Ascending aorta (tissue), 2 donors: ENCODE measurements at places on chromosomes 16 and 17.

- no peak overlapping the region for H3K4me3 ChIP-seq
- H3K27ac ChIP-seq = no peak overlapping the region
- no peaks in the 10 kb centered on the region for H3K4me1 ChIP-seq
- no peaks in the 10 kb centered on the region for H3K36me3 ChIP-seq
- DNase-seq = no peak
These were observed 19.6 kb downstream of the ADGRG5 start for GRCh38 chr16:57562066-57562465.

GRCh38 chr17:18933102-18934058 lies 18.6 kb upstream of the SLC5A10 start:
- H3K27me3 ChIP-seq = no peaks in the 10 kb centered on the region
- H3K4me3 ChIP-seq = no peak overlapping the region
- H3K36me3 ChIP-seq = peaks cover 29% of the 10 kb centered on the region
- DNase-seq = no peak

- H3K27ac ChIP-seq = no peak overlapping the region
- no peaks in the 10 kb centered on the region for H3K4me1 ChIP-seq
- DNase-seq = no peak
- no peaks in the 10 kb centered on the region for H3K36me3 ChIP-seq
- H3K27me3 ChIP-seq = no peaks in the 10 kb centered on the region
These were observed 4.6 kb downstream of the SPNS3 start for GRCh38 chr17:4438162-4438944.

DNA sequence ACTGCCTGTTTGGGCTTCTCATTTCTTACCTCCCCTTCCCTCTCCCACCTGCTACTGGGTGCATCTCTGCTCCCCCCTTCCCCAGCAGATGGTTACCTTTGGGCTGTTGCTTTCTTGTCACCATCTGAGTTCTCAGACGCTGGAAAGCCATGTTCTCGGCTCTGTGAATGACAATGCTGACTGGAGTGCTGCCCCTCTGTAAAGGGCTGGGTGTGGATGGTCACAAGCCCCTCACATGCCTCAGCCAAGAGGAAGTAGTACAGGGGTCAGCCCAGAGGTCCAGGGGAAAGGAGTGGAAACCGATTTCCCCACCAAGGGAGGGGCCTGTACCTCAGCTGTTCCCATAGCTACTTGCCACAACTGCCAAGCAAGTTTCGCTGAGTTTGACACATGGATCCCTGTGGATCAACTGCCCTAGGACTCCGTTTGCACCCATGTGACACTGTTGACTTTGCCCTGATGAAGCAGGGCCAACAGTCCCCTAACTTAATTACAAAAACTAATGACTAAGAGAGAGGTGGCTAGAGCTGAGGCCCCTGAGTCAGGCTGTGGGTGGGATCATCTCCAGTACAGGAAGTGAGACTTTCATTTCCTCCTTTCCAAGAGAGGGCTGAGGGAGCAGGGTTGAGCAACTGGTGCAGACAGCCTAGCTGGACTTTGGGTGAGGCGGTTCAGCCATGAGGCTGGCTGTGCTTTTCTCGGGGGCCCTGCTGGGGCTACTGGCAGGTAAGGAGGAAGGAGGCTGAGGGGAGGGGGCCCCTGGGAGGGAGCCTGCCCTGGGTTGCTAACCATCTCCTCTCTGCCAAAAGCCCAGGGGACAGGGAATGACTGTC lies at the start of gene CD68:
Gene CD68, plus strand, starts transcription at position 638 of the 833 bp plus-strand sequence. Its CDS starts 40 bp downstream, at position 678.
- peaks cover 47% of the 10 kb centered on the region for H3K36me3 ChIP-seq
- H3K27ac ChIP-seq = peak within 1 kb of the TSS; percentile 85
- DNase-seq = peak; percentile 92
- H3K4me3 ChIP-seq = peak within 1 kb of the TSS; percentile 65
- peaks cover 20% of the 10 kb centered on the region for H3K4me1 ChIP-seq

DNA sequence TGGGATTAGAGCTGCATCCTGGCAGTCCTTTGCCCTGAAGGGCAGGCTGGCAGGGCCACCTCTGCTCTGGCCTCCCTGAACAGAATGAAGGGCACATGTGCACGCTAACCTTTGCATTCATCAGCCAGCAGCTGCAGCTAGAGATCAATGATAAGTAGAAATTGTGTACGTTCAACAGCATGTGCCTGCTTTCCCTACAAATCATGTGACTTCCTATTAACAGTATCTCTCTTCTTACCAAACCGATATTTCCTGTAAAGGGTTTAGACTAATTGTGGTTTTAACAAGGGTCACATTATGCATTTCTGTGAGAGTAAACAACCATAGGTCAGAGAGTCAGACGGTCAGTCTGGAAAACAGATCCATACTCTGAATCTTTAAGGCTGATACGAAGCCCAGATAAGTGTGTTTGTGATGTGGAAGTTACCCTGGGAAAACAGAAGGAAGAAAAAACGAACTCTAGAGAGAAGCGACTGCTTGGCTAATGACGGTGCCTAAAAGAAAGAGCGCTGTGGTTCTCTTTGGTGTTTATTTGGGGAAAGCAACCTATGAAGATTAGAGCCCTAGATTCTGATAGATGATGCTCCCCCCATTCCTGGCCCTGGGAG lies 219.4 kb downstream of the MAF start:
- H3K4me3 ChIP-seq = no peak overlapping the region
- no peaks in the 10 kb centered on the region for H3K36me3 ChIP-seq
- no peaks in the 10 kb centered on the region for H3K4me1 ChIP-seq
- H3K27me3 ChIP-seq = no peaks in the 10 kb centered on the region
- no peak overlapping the region for H3K27ac ChIP-seq
- DNase-seq = no peak

DNA sequence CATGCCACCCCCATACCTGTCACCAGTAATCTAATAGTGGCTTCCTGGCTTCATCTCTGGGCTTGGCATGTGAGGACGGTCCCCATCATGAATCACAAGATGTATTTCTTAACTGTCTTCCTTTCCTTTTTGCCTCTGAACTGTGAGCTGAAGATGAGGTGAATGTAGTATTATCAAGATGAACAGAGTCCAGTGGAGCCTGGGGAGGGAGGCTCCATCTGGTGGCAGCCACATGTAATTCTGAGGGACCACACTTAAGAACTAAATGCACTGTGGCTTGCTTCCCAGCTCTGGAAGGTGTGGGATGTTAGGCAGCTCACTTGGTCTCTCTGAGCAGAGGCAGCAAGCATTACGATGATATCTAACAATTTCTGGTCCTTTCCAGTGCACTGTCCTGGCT lies 354.9 kb upstream of the ASIC2 start:
- no peak for DNase-seq
- no peaks in the 10 kb centered on the region for H3K4me1 ChIP-seq
- no peaks in the 10 kb centered on the region for H3K36me3 ChIP-seq
- H3K4me3 ChIP-seq = no peak overlapping the region

DNA sequence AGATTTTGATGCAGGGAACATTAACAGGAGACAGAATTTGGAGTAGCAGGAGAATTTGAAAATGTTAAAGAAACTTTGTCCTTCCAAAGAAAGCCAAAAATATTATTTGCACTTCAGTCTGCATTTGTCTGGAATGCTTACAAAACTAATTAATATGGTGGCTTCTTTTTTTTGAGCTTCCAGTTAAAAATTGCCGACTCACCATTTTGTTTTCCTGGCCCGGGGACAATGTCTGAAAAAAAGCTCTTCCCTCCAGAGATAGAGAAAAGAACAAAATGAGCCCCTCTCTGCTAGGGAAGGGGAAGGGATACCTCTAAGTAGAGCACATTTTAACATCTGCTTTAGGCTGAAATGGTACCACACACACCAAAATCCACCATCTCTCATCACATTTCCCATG lies 360.8 kb downstream of the SOX9 start:
- H3K27ac ChIP-seq = no peak overlapping the region
- H3K36me3 ChIP-seq = no peaks in the 10 kb centered on the region
- no peak for DNase-seq
- H3K4me1 ChIP-seq = no peaks in the 10 kb centered on the region
- H3K4me3 ChIP-seq = no peak overlapping the region
- H3K27me3 ChIP-seq = no peaks in the 10 kb centered on the region

DNA sequence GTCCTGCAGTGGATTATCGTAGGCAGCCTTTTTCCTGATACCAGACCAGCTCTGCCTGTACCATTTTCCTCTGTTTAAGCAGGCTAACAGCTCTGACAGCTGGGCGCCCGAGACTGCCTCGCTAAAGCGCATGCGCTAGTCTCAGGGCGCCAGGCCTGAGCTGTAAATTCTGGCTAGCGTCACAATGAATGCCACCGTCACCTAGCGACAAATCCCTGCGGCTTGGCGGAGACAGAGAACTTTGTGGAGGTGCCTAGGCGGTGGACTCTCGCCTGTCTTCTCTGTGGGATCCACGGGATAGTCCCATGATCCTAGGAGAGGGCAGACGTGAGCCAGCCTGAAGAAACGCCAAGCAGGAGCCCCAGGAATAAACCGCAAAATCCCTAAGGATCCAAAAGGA lies 573.9 kb downstream of the KCNJ18 start:
- H3K4me3 ChIP-seq = no peak overlapping the region
- no peak overlapping the region for H3K27ac ChIP-seq
- no peak for DNase-seq

DNA sequence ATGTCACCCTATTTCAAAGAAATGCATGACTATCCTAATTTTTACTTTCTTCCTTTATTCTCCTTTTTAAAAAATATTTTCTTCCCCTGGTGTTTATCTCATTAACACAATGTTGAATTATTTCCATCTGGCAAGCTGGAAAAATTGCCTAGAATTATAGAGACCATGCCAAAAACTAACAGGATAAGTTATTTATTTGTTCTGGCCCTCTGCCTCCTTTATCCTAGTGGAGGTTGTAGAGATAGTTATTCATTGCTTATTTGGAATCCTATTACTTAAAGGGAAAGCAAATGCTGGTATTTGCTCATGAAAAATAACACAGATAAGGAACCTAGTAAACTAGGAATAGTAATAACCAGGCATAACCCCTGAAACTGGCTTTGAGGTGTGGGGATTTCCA lies 684.9 kb upstream of the KIF2B start:
- no peaks in the 10 kb centered on the region for H3K36me3 ChIP-seq
- H3K4me1 ChIP-seq = no peaks in the 10 kb centered on the region
- H3K4me3 ChIP-seq = no peak overlapping the region
- H3K27ac ChIP-seq = no peak overlapping the region
- no peak for DNase-seq

GRCh38 chr16:28258567-28258966 lies 33.8 kb upstream of the SBK1 start:
- no peak overlapping the region for H3K27ac ChIP-seq
- no peaks in the 10 kb centered on the region for H3K27me3 ChIP-seq
- H3K4me3 ChIP-seq = peak overlapping the region; percentile 26

DNA sequence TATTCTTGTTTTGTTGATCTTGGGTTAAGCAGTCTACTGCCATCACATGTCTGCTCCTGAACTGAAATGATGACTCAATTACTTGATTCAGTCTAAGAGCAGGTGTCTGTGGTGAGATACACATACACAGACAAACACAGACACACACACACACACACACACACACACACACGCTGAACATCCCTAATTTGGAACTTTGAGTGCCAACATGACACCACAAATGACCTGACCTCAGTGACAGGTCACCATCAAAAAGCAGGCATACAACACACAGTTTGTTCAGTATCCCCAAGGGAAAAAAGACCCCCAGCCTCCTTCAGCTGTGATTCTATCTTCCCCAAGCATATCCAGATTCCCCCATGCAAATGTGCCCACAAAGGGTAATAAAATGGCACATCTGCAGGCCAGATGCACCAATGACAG lies 130.1 kb upstream of the TMEM97 start:
- no peak overlapping the region for H3K4me3 ChIP-seq
- H3K4me1 ChIP-seq = no peaks in the 10 kb centered on the region
- H3K27me3 ChIP-seq = no peaks in the 10 kb centered on the region
- peaks cover 22% of the 10 kb centered on the region for H3K36me3 ChIP-seq
- no peak for DNase-seq

GRCh38 chr17:35244341-35245195 lies 1.7 kb downstream of the SLFN5 start:
- peak overlapping the region; percentile 74 for H3K4me3 ChIP-seq
- no peaks in the 10 kb centered on the region for H3K36me3 ChIP-seq
- H3K27me3 ChIP-seq = no peaks in the 10 kb centered on the region
- DNase-seq = peak; percentile 91
- H3K4me1 ChIP-seq = peaks cover 26% of the 10 kb centered on the region

DNA sequence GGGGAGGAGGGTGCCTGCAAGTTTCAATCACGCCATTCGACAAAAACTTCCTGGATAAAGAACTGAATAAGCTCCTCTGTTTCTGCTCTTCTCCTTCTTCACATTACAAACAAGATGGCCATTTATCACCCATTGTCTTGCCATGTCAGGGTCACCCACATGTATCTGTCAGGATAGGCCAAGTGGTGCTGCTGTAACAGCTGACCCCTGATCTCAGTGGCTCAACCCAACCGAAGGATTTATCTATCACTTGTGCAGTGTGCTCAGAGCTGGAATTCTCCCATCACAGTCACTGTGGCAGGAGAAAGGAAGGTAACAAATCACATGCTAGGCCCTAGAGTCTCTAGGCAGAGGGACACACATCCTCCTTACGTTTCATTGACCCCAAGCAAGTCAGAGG lies 210.0 kb upstream of the CDH5 start:
- no peaks in the 10 kb centered on the region for H3K4me1 ChIP-seq
- H3K27ac ChIP-seq = no peak overlapping the region
- no peaks in the 10 kb centered on the region for H3K36me3 ChIP-seq
- H3K4me3 ChIP-seq = no peak overlapping the region
- no peaks in the 10 kb centered on the region for H3K27me3 ChIP-seq

- no peaks in the 10 kb centered on the region for H3K27me3 ChIP-seq
- no peak overlapping the region for H3K4me3 ChIP-seq
- H3K36me3 ChIP-seq = peaks cover 15% of the 10 kb centered on the region
- peak overlapping the region; percentile 80 for H3K27ac ChIP-seq
- H3K4me1 ChIP-seq = peaks cover 22% of the 10 kb centered on the region
These were observed 208.6 kb downstream of the KATNIP start for GRCh38 chr16:27758544-27758943.

DNA sequence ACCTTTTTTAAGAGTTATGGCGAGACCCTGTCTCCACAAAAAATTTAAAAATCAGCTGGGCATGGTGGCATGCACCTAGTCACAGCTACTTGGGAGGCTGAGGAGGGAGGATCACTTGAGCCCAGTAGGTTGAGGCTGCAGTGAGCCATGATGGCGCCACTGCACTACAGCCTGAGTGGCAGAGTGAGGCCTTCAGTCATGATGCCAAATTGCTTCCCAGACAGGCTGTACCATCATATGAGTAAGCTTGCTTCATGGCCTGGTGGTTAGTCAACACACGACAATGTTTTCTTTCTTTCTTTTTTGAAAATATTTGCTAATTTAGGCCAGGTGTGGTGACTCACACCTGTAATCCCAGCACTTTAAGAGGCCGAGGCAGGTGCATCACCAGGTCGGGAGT lies 12.5 kb downstream of the NTAN1 start:
- no peak overlapping the region for H3K4me3 ChIP-seq
- H3K36me3 ChIP-seq = peaks cover 41% of the 10 kb centered on the region
- DNase-seq = no peak
- H3K27me3 ChIP-seq = no peaks in the 10 kb centered on the region
- no peak overlapping the region for H3K27ac ChIP-seq
- H3K4me1 ChIP-seq = peaks cover 6% of the 10 kb centered on the region
